ENCODE measurements at places on chromosomes 12 and 14. TPM values are rescaled to one million over a fixed set of nuclear protein-coding genes. Genes with fewer than 3 reads are reported as not detected.

GRCh38 chr12:69655616-69656340 is 43.3 kb downstream of the BEST3 start:
- no peaks in the 10 kb centered on the region for H3K27me3 ChIP-seq
- DNase-seq: no peak
- no peaks in the 10 kb centered on the region for H3K36me3 ChIP-seq
- no peak overlapping the region for H3K4me3 ChIP-seq
- H3K27ac ChIP-seq: no peak overlapping the region

- no peaks in the 10 kb centered on the region for H3K27me3 ChIP-seq
- H3K4me1 ChIP-seq: no peaks in the 10 kb centered on the region
- no peak overlapping the region for H3K4me3 ChIP-seq
- H3K36me3 ChIP-seq: no peaks in the 10 kb centered on the region
- no peak for DNase-seq
Observed at GRCh38 chr12:29223426-29223825, 74.3 kb downstream of the FAR2 start.

DNA sequence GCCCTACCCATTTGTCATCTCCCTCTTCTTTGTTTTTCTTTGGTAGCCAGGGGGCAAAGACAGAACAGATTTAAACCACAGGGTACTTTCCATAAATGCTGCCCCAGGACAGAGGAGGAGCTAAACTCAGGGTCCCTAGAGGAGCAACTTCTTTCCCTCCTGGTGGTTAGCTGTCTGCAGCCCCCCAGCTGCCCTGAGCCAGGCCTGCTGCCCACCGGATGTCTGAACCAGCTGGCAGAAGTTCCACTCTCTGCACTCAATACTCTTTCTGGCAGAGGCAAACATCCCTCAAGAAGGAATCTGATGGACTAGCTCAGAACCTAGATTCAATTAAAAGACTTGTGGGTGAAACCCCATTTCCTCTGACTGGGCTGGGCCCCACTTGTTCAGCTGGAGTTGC is 10.7 kb downstream of the VDR start:
- no peak overlapping the region for H3K4me3 ChIP-seq
- H3K36me3 ChIP-seq: no peaks in the 10 kb centered on the region
- no peak for DNase-seq
- no peaks in the 10 kb centered on the region for H3K27me3 ChIP-seq
- no peak overlapping the region for H3K27ac ChIP-seq
- peaks cover 24% of the 10 kb centered on the region for H3K4me1 ChIP-seq

RIPK3 gene
- 18.9 TPM for total RNA-seq

GRCh38 chr12:66107451-66107915 is 23.1 kb downstream of the LLPH start:
- H3K27ac ChIP-seq: no peak overlapping the region
- no peaks in the 10 kb centered on the region for H3K36me3 ChIP-seq
- H3K27me3 ChIP-seq: no peaks in the 10 kb centered on the region
- H3K4me1 ChIP-seq: peaks cover 4% of the 10 kb centered on the region

GRCh38 chr12:76308866-76309265 is 39.3 kb downstream of the BBS10 start:
- no peaks in the 10 kb centered on the region for H3K36me3 ChIP-seq
- H3K4me3 ChIP-seq: no peak overlapping the region
- H3K4me1 ChIP-seq: no peaks in the 10 kb centered on the region
- DNase-seq: no peak
- H3K27me3 ChIP-seq: peaks cover 10% of the 10 kb centered on the region

GRCh38 chr12:2691006-2691344 is 103.8 kb upstream of the FKBP4 start:
- H3K27ac ChIP-seq: peak overlapping the region; percentile 83
- no peaks in the 10 kb centered on the region for H3K27me3 ChIP-seq
- no peaks in the 10 kb centered on the region for H3K36me3 ChIP-seq
- H3K4me1 ChIP-seq: peaks cover 31% of the 10 kb centered on the region

- peaks cover 4% of the 10 kb centered on the region for H3K27me3 ChIP-seq
- no peak overlapping the region for H3K4me3 ChIP-seq
- DNase-seq: no peak
- H3K4me1 ChIP-seq: no peaks in the 10 kb centered on the region
Observed at GRCh38 chr12:72281126-72281525, 9.0 kb downstream of the TRHDE start.

DNA sequence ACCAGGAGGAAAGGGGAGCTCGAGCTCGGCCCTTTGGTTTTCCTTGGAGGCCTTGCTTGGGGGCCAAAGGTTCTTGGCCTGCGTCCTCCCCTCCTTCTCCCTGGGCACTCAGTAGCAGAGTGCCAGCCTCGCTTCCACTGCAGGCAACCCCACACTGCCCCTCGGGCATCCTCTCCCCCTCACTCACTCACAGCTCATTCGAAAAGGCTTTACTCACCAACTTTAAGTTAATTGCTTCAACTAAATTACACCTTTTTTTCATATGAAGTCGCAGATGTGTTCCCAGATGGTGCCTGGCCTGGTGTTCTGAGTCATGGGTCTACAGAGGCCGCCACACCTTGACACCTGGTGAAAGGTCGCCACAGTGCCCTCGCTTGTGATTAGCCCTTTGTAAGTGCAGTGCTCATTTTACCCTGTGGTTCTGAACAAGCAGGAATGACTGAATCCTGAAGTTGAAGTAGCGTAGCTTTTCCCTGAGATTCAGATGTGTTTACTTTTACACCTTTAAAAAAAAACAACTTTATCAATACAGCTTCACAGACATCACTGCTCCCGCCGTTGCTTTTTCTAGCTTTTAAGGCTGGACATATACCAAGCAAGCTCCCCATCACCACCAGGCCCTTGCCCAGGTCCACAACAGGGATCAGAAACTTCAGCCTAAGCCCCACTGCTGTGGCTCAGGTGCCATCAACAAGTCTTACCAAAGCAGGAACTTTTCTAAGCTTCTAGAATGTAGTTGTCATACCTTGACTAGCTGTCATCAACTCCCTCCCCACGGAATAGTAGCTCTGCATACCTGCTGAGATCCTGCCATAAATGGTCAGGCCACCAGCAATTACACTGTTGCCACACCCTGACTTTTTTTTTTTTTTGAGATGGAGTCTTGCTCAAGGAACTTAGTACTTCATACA is 20.3 kb upstream of the ADIPOR2 start:
- DNase-seq: no peak
- H3K27me3 ChIP-seq: no peaks in the 10 kb centered on the region
- peaks cover 31% of the 10 kb centered on the region for H3K4me1 ChIP-seq
- no peaks in the 10 kb centered on the region for H3K36me3 ChIP-seq

MSRB3 gene
- total RNA-seq: not detected

DNA sequence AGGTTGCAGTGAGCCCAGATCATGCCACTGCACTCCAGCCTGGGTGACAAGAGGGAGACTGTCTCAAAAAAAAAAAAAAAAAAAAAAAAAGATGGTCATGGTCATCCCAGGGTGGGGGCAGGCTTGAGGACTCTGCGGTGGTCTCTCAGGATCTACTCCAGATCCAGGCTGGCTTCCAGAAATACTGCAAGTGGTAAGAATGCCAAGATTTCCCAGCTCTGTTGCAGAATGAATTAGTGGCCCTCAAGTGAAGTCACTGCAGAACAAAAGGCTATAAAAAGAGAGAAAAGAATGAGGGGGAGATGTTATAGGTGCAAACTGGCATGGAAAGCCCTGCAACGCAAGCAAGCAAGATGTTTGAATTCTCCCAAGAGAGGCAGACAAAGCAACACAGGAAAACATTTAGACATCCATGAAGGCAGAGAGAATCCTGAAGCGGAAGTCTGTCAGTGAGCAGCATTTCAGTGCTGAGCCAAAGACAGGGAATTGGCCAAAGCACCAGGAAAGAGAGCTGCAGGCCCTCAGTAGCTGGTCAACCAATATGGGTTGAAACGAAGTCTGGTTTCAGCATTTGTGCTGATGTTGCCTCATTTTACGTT is 31.9 kb upstream of the ETFBKMT start:
- no peak overlapping the region for H3K4me3 ChIP-seq
- no peaks in the 10 kb centered on the region for H3K4me1 ChIP-seq
- no peak overlapping the region for H3K27ac ChIP-seq
- no peaks in the 10 kb centered on the region for H3K36me3 ChIP-seq
- no peak for DNase-seq
- no peaks in the 10 kb centered on the region for H3K27me3 ChIP-seq

DNA sequence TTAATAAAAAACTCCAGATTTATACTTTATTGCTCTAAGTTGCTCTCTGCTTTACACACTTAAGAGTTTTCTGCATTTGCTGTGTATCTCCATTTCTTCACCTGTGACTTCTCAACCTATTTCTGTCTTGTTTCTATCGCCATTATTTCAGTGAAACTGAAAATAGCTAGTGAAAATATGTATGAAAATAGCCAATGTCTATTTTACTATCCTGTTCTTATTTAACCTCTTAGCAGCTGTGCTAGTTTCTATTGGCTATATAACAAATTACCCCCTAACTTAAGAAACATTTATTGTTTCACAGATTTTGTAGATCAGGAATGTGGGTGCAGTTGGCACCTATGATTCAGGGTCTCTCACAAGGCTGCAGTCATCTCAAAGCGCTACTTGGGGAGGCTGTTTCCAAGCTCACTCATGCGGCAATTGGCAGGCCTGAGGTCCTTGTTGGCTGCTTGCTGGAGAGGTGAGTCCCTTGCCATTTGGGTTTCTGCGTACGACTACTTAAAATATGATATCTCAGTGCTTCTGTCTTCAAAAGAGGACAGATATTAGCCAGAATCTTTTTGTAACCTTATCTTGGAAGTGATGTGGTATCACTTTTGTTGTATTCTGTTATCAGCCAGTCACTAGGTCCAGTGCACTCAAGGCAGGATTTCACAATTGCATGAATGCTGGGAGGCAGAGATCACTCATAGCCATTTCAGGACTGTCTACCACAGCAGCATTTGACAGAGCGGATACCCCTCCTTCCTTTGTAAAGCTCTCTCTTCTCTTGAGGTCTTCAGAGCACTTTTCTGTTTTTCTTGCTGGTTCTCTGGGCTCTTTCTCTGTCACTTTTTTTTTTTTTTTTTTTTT is 7.2 kb downstream of the ERC1 start:
- no peak overlapping the region for H3K4me3 ChIP-seq
- H3K4me1 ChIP-seq: no peaks in the 10 kb centered on the region
- no peaks in the 10 kb centered on the region for H3K27me3 ChIP-seq
- H3K36me3 ChIP-seq: peaks cover 3% of the 10 kb centered on the region

DNA sequence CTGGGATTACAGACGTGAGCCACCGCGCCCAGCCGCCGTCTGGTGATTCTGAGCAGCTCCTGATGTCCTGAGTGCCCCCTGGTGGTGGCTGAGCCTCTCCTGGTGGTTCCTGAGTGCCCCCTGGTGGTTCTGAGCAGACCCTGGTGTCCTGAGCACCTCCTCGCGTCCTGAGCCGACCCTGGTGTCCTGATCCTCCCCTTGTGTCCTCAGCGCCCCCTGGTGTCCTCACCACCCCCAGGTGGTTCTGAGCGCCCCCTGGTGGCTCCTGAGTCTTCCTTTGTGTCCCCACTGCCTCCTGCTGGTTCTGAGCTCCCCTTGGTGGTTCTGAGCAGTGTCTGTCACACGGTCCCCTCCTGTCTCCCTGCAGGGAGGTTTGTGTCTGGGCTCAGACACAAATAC is 1304.9 kb downstream of the TMEM121 start:
- H3K4me3 ChIP-seq: no peak overlapping the region
- no peaks in the 10 kb centered on the region for H3K36me3 ChIP-seq
- H3K27ac ChIP-seq: no peak overlapping the region

DNA sequence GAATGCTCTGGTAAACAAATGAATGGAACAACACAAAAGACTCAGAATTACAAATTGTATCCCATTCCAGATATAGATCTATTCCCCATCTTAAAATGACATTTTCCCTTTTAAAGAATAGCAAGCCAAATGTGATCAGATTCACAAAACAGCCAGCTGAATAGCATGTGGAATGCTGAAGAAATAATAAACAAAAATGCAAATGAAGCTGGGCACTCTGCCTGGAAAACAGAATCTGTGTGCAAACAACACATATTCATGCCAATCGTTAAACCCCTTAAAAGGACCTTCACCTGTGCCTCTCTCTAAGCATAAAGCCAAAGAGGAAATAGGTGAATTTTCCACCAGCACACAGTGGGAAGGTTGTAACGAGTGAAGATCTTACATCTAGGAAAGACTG is 67.9 kb upstream of the PDZRN4 start:
- H3K4me1 ChIP-seq: no peaks in the 10 kb centered on the region
- H3K36me3 ChIP-seq: no peaks in the 10 kb centered on the region
- no peaks in the 10 kb centered on the region for H3K27me3 ChIP-seq

GRCh38 chr12:52360663-52361271 is 6.5 kb downstream of the KRT85 start:
- no peak for DNase-seq
- no peak overlapping the region for H3K4me3 ChIP-seq
- no peak overlapping the region for H3K27ac ChIP-seq
- peaks cover 17% of the 10 kb centered on the region for H3K4me1 ChIP-seq
- no peaks in the 10 kb centered on the region for H3K27me3 ChIP-seq

Measured in CD4-positive, alpha-beta T cell (primary cell).